Bronchus fibroblast of lung (primary cell): ENCODE measurements at places on chromosomes 6 and 20. TPM values are rescaled to one million over a fixed set of nuclear protein-coding genes. Genes with fewer than 3 reads are reported as not detected.

The TNFRSF21 gene
- 6.7 and 8.2 TPM in 2 replicates for total RNA-seq

The IER3 gene
- 56.9 and 75.8 TPM in 2 replicates for total RNA-seq

The TXNDC5 gene
- 290 and 314 TPM in 2 replicates for total RNA-seq

The DDX43 gene
- total RNA-seq, result 0.15 and 0.84 TPM in 2 replicates

The ZC2HC1B gene
- not detected in 2 replicates for total RNA-seq

The HLA-DMA gene
- 2.7 and 3.4 TPM in 2 replicates for total RNA-seq

The TULP1 gene
- total RNA-seq, result not detected in 2 replicates

The ATP9A gene
- 6.2 and 6.4 TPM in 2 replicates for total RNA-seq

The ATP5F1E gene
- total RNA-seq, result 16.2 and 16.8 TPM in 2 replicates

The COX4I2 gene
- total RNA-seq, result not detected in 2 replicates

The PRPH2 gene
- 1.7 and 2.1 TPM in 2 replicates for total RNA-seq
